ENCODE measurements at places on chromosomes 5 and 9.

- no peak for DNase-seq
Measured at GRCh38 chr9:107065549-107065948, 202.6 kb downstream of the ZNF462 start.

DNA sequence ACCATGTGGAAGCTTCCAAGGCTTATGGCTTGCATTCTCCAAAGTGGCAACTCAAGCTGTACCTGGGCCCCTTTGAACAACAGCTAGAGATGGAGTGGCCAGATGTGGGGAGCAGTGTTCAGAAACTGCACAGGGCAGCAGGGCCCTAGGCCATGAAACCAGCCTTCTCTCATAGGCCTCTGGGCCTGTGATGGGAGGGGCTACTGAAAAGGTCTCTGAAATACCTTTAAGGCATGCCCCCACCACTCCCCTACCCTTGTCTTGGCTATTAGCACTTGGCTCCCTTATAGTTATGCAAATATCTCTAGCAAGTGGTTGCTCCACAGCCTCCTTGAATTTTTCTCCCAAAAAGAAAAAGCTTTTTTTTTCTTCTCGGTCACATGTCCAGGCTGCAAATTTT is 1014.6 kb downstream of the DTWD2 start:
- no peak for DNase-seq

- DNase-seq = no peak
Measured at GRCh38 chr5:10482791-10483530, 41.3 kb downstream of the ROPN1L start.

DNA sequence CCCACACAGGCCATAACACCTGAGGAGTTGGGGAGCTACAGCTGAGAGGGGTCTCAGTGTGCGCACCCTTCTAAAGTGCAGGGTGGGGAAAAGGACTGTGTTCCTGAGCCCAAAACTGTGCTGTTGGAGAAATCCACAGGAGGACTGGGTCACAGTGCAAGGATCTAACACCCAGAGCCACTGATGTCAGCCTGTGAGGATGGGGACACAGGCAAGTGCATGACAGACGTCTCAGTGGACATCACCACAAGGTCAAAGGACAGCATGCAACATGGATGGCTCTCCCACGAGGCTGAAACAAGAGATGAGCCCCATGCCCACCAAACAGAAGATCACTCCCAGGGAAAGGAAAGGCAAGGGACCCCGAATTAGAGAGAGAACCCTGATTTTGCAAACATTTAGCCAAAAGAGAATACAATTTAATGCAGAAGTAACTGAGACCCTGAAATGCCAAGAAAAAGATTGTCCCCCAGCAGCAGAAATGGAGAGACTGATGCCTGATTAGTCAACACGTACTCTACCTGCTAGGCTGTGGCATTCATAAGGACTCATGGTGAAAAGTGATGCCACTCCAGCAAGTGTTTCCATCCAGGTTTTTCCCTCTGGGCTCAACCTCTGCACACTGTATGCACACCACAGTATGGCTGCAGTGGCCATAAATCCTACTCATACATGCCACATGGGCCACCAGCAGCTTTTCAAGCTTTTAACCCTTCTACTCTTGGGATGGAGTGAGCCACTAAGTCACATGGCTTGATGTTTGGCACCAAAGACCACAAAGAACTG is 14.2 kb downstream of the KLF9 start:
- DNase-seq = no peak

- peak; percentile 52 for DNase-seq
Measured at GRCh38 chr9:36136272-36136893, at the start of gene GLIPR2. Gene GLIPR2, plus strand, starts transcription at chr9:36136733. Its CDS starts 46 bp downstream, at chr9:36136779.

DNA sequence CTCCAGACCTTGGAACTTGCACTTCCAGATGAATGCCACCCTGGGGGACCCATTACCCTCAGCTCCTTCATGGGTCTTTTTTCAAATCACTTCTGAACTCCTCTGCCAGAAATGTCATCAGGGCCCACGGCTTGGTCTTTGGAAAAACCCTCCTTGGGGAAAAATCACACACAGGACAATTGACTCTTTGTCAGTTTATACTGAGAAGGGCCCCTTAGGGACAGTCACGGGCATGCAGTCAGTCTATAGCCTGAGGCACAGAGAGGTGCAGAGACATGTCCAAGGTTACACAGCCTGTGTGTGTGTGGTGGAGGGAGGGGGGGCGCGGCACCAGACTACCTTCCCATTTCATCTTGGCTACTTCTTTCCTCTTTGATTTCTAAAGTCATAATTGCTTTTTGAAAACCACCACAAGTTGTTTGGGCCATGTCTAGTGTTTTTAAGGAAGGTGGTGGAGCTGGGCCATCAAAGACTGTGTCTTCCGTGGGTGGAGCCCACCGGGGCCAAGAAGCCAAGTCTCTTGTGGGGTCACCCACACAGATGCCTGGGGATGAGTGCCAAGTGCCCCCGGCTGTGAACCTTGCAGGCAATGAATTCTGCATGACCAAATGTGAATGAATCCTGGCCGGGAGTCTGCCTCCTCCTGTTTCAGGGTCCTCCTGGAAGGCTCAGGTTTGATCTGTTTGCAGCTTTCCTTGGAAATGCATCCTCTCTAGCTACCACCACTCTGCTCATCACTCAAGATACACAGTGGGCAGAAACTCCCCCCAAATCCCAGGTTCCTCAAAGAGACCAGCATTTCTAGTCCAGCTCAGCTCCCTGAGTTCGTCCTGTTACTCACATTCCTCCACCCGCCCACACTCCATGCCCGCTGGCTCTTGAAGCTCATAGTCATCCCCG is 200.1 kb upstream of the TBC1D2 start:
- DNase-seq = peak; percentile 50

DNA sequence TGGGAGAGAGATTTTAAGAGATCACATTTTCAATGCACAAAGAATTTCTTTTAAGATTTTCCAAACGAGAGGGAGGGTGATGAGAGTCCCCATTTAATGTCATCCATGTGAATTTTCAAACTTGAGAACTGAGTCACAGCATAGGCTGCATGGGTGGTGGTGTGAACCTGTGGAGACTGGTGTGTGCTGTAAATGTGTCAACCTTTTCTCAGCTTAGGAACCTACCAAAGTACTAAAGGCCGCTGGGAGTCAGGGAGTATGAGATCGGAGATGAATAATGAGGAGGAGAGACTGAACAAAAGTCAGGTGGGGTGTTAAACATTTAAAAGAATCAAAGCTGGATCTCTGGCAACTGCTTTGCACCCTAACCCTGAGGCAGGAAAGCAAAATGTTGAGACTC is 7.5 kb downstream of the ALDH1A1 start:
- DNase-seq = no peak

- DNase-seq = peak; percentile 77
Measured at GRCh38 chr5:17189381-17190036, 27.9 kb upstream of the BASP1 start.

DNA sequence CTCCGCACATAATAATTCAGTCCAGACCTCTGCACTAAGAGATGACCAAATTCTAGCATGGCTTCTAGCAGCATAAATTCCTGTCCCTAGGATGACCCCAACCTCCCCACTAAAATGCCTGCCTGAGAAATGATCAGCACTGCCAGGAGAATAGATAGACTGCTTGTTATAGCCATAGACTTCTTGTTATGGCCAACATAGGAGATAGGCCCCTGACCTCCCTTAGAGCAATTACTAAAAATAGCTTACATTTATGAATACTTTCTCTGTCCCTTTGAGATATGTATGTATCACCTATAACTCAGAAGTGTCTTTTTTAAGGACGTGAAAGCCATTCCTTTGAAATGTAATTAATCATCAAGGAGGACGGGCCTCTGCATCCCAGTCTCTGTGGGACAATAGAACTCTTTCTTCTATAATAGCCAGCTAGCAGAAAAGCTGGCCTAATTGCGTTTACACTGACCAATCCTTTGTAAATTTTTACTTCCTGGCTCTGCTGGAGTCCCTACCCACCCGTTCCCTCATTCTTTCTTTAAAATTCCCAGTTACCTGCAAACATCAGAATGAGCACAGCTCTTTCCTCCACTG is 1002.7 kb downstream of the CDH18 start:
- no peak for DNase-seq

DNA sequence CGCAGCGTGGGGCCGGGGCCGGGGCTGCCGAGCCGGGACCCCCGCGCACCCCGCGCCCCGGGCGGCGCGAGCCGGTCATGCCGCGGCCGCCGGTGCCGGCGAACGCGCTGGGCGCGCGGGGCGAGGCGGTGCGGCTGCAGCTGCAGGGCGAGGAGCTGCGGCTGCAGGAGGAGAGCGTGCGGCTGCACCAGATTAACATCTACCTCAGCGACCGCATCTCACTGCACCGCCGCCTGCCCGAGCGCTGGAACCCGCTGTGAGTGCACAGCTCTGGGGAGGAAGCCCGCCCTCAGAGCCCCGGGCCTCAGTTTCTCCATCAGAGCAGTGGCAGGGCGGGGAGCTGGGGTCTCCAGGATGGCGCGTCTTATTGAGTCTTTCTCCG is 335 bp downstream of the GALNT12 start:
- no peak for DNase-seq

DNA sequence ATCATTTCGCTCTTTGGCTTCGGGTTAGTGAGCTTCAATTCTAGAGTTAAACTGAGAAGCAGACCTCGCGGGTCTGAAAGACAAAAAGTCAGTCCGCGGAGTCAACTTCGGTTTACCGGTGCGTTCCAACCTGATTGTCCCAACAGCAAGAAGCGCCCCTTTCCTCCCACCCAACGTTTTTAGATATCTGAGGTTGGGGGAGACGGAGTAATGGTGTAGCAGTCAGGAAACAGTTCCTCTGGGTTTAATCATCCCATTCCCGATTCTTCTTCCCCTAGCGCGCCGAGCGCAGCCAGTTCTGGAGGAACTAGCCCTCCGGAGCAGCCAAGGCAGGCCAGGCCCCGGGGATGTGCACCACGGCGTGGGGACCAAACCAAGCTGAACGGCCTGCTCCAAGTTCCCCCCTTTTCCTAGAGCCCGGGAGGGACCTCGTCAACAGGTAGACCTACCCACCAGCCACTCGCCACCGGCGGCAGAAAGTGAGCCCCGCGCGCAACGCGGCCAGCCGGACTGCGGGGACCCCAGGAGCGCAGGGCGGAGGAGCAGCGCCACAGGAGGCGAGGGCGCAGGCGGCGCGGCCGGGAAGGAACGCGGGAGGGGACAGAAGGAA is 622 bp upstream of the ISL1 start:
- DNase-seq = peak; percentile 28

- DNase-seq = no peak
Measured at GRCh38 chr5:149210968-149211490, 60.6 kb upstream of the AFAP1L1 start.
